ENCODE measurements at places on chromosomes 6 and 20. TPM values are rescaled to one million over a fixed set of nuclear protein-coding genes. Genes with fewer than 3 reads are reported as not detected.

DNA sequence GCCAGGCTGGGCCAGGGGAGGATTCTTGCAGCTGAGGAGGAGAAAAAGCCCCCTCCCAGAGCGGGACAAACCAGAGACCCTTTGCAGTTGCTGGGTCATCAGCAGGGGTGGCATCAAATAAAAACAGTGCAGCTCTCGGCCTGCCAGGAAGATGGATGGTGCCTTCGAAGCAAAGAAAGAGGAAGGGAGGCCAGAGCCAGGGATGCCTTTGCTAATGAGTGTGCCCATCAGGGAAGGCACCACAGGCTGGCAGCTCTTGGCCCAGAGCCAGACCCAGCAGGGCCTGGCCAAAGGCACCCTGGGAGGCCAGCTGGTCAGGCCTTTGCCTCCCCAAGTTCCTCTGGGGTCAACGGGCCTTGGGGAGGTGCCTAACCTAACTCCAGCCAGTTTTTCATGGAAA, 26.3 kb upstream of the ZNF318 start:
- H3K27me3 ChIP-seq: no peaks in the 10 kb centered on the region
- peaks cover 15% of the 10 kb centered on the region for H3K4me1 ChIP-seq
- DNase-seq: no peak
- H3K36me3 ChIP-seq: no peaks in the 10 kb centered on the region

- peak overlapping the region; percentile 19 for H3K27ac ChIP-seq
- H3K27me3 ChIP-seq: no peaks in the 10 kb centered on the region
- peaks cover 54% of the 10 kb centered on the region for H3K4me1 ChIP-seq
- no peak for DNase-seq
- peaks cover 6% of the 10 kb centered on the region for H3K36me3 ChIP-seq
- H3K4me3 ChIP-seq: no peak overlapping the region
Observed at GRCh38 chr20:20417876-20418676, 50.2 kb downstream of the INSM1 start.

DNA sequence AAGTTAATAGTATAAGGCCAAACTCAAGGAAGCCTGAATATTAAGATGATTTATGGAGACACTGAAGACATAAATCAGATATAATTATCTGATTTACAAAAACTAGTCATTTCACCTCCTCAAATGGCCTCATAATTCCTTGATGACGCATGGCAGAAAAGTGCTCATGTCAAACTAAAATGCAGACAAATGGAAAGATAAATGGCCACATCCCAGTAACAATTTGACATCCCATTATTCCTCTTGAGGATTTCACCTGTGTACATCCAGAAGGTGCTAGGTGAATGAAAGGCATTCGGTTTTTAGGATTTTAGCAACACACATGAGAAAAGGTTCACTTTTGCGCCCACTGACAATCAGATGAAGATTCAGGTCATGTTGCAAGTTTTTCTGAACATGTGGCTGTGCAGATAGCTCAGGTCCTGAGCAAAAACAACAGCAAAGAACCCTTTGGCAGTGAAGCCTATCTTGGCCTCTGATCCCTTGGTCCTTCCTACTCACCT, 24.2 kb downstream of the SGK1 start:
- H3K4me1 ChIP-seq: peaks cover 5% of the 10 kb centered on the region
- no peak for DNase-seq
- H3K36me3 ChIP-seq: no peaks in the 10 kb centered on the region
- H3K27me3 ChIP-seq: no peaks in the 10 kb centered on the region

- no peak for DNase-seq
- H3K27ac ChIP-seq: no peak overlapping the region
- no peaks in the 10 kb centered on the region for H3K4me1 ChIP-seq
Observed at GRCh38 chr6:47263268-47263667, 46.4 kb downstream of the TNFRSF21 start.

DNA sequence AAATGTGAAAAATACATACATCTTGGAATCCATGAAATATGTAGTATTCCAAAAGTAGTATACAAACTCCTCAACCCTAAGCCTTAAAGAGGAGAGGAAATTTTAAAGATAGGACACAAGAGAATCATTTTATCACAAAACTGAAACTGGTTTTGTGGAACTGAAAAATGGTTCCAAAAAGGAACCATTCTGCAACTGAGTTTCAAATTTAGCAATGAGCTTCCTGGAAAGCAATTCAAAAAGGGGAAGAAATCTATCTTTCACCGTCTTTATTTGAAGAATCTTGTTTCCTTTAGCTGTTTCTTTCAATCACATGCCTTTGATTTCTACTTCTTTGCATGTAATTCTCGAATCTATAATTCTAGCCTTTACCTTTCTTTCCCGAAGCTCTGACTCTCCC, 32.2 kb upstream of the LAMP5 start:
- no peaks in the 10 kb centered on the region for H3K27me3 ChIP-seq
- H3K27ac ChIP-seq: no peak overlapping the region
- DNase-seq: no peak
- H3K4me1 ChIP-seq: no peaks in the 10 kb centered on the region
- H3K4me3 ChIP-seq: no peak overlapping the region
- no peaks in the 10 kb centered on the region for H3K36me3 ChIP-seq

DNA sequence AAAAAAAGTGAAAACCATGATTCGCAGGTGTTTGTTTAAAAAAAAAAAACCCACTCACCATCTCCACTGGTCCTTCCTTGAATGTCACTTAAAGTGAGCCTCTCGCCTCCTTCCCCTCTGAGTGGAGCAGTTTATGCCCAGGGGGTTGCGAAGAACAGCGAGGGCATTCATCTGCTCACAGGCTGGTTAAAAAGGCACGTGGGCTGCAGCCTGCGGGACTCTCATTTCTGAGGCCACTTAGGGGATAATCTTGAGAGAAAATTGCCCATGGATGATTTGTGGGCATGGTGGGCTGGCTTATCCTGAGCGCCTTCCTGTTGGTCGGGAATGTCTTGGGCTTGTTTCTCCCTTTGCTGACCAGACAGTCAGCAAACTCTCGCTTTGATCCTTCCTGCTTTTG, 18.9 kb downstream of the BCAS4 start:
- no peaks in the 10 kb centered on the region for H3K27me3 ChIP-seq
- H3K27ac ChIP-seq: no peak overlapping the region
- H3K36me3 ChIP-seq: peaks cover 4% of the 10 kb centered on the region
- no peak for DNase-seq
- H3K4me1 ChIP-seq: peaks cover 15% of the 10 kb centered on the region
- H3K4me3 ChIP-seq: no peak overlapping the region

DNA sequence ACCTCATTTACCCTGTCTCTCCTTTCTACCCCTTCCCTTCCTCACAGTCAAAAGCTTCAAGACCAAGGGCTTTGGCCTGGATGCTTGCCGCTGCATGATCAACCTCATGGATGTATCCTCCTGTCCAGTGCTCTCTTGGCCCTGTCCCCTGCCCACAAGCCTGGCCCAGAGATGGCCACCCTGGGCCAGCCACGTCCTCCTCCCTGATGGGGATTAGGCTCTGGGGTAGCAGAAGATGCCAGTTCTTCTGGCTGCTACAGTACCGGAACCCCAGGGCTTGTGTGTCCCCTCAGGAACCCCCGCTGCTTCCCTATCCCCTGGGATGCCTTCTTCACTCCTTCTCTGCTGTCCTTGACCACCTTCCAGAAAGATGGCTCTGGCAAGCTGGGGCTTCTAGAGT, 22.3 kb downstream of the CAPN11 start:
- DNase-seq: no peak
- no peak overlapping the region for H3K4me3 ChIP-seq
- H3K4me1 ChIP-seq: peaks cover 10% of the 10 kb centered on the region
- no peaks in the 10 kb centered on the region for H3K36me3 ChIP-seq

Gene CGA
- total RNA-seq: not detected

Gene CYP39A1
- total RNA-seq: not detected

Gene RBPJL
- not detected for total RNA-seq

Gene NEU1
- total RNA-seq: 13.0 TPM

Data from activated CD4-positive, alpha-beta memory T cell treated with anti-CD3 and anti-CD28 coated beads for 36 hours (primary cell).